ENCODE measurements at places on chromosomes 16 and 17. TPM values are rescaled to one million over a fixed set of nuclear protein-coding genes. Genes with fewer than 3 reads are reported as not detected.

- H3K4me1 ChIP-seq, result peaks cover 18% of the 10 kb centered on the region
- H3K27me3 ChIP-seq, result peaks cover 10% of the 10 kb centered on the region
- H3K27ac ChIP-seq, result peak overlapping the region; percentile 91
Measured at GRCh38 chr17:20852239-20852989, 190.4 kb downstream of the USP22 start.

OR3A2 gene
- total RNA-seq, result not detected

DNA sequence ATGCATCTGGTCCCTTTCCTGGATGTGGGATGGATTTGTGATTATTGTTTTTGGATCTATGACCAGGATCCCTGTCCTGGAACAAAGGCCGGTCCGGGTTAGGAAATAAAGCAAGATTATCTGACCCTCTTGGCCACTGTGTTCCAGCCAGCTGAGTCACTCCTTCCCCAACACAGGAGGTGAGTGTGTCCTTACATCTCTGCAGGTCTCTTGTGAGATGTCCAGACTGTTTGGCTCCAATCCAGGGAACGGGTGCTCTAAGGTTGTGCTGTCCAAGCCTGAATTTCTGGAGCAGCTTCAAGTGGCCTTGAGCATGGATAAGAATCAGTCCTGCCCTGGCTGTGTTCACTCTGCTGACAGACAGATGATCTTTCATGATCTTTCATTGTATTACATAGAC is 136.5 kb upstream of the CCL2 start:
- no peak overlapping the region for H3K27ac ChIP-seq
- no peak overlapping the region for H3K4me3 ChIP-seq
- no peaks in the 10 kb centered on the region for H3K4me1 ChIP-seq
- no peak for DNase-seq
- no peaks in the 10 kb centered on the region for H3K36me3 ChIP-seq

G6PC3 gene
- 63.2 TPM for total RNA-seq

DNA sequence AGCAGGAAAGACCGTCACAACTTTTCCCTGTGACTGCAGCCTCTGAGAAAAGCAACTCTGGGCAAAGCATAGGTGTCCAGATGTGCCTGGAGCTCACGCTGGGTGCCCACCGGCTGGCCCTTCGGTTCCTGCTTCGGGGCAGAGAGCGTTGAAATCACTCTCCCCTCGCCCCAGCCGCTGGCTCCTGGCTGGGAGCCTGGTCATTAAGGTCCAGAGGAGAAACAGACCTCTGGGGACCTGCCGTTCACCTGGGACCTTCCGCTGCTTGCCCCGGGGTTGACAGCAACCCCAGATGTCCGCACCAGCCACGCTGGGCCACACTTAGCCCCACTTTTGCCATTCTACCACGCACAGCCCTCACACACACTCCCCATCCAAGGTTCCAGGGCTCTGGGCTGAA is 13.1 kb downstream of the MRM3 start:
- H3K36me3 ChIP-seq, result peaks cover 14% of the 10 kb centered on the region
- DNase-seq, result no peak
- H3K27me3 ChIP-seq, result no peaks in the 10 kb centered on the region
- no peak overlapping the region for H3K27ac ChIP-seq
- H3K4me3 ChIP-seq, result no peak overlapping the region
- H3K4me1 ChIP-seq, result peaks cover 10% of the 10 kb centered on the region

- no peak overlapping the region for H3K4me3 ChIP-seq
- no peak for DNase-seq
- H3K36me3 ChIP-seq, result peaks cover 10% of the 10 kb centered on the region
- peaks cover 7% of the 10 kb centered on the region for H3K27me3 ChIP-seq
Measured at GRCh38 chr17:69058165-69058564, 2.6 kb downstream of the ABCA9 start.

STX8 gene
- 50.4 TPM for total RNA-seq

- peak; percentile 50 for DNase-seq
- H3K27ac ChIP-seq, result peak overlapping the region; percentile 100
- peaks cover 32% of the 10 kb centered on the region for H3K36me3 ChIP-seq
- no peaks in the 10 kb centered on the region for H3K27me3 ChIP-seq
- H3K4me1 ChIP-seq, result peaks cover 24% of the 10 kb centered on the region
Measured at GRCh38 chr17:63826468-63827001, 696 bp upstream of the PSMC5 start.

NOG gene
- 13.7 TPM for total RNA-seq

ODAD4 gene
- total RNA-seq, result 1.7 TPM

- H3K4me1 ChIP-seq, result peaks cover 4% of the 10 kb centered on the region
- no peak overlapping the region for H3K4me3 ChIP-seq
- H3K27ac ChIP-seq, result no peak overlapping the region
- peaks cover 8% of the 10 kb centered on the region for H3K36me3 ChIP-seq
- DNase-seq, result no peak
Measured at GRCh38 chr17:65850486-65850885, 289.0 kb upstream of the AXIN2 start.

- H3K27ac ChIP-seq, result no peak overlapping the region
- peaks cover 2% of the 10 kb centered on the region for H3K4me1 ChIP-seq
- H3K4me3 ChIP-seq, result no peak overlapping the region
Measured at GRCh38 chr17:12242345-12242954, 221.8 kb downstream of the MAP2K4 start.

TBKBP1 gene
- 53.9 TPM for total RNA-seq

GRCh38 chr16:66512272-66513110 is 37.4 kb downstream of the TK2 start:
- H3K36me3 ChIP-seq, result peaks cover 39% of the 10 kb centered on the region
- no peak for DNase-seq
- H3K4me1 ChIP-seq, result peaks cover 11% of the 10 kb centered on the region
- H3K27ac ChIP-seq, result no peak overlapping the region

DNA sequence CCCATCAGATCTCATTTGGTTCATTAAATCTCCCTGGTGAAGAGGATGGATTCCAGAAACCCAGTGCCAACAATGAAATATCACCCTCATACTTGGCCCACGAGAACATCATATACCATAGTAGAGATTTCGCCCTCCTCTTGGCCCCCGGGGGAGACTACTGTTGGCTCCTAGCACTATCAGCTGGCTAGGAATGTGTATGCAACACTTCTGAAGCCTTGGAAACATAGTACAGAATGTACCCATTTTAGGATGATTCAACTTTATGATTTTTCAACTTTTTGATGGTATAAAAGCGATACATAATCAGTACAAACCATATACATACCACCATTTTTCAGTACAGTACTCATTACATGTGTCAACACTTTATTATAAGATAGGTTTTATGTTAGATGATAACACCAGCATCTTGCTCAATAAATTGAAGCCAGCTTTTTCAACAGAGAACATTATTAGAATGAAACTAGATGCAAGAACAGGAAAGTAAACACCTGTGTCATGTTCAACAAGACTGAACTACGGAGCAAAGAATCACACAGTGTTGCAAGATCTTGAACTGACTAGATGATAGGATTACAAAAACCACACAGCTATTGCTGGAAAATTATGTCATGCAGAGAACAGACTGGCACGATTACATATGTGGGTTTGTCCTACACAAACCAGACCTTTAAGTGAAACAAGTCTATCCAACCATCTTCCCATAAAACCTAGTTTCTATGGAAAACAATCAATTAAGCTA is 17.2 kb downstream of the RSL1D1 start:
- H3K36me3 ChIP-seq, result peaks cover 17% of the 10 kb centered on the region
- H3K4me3 ChIP-seq, result no peak overlapping the region
- no peaks in the 10 kb centered on the region for H3K27me3 ChIP-seq
- no peak for DNase-seq
- H3K27ac ChIP-seq, result no peak overlapping the region

ITGAX gene
- total RNA-seq, result not detected

- H3K4me3 ChIP-seq, result peak overlapping the region; percentile 71
- H3K36me3 ChIP-seq, result peaks cover 3% of the 10 kb centered on the region
- peaks cover 64% of the 10 kb centered on the region for H3K27me3 ChIP-seq
- DNase-seq, result no peak
Measured at GRCh38 chr17:45431531-45432404, 902 bp downstream of the ARHGAP27 start.

DNA sequence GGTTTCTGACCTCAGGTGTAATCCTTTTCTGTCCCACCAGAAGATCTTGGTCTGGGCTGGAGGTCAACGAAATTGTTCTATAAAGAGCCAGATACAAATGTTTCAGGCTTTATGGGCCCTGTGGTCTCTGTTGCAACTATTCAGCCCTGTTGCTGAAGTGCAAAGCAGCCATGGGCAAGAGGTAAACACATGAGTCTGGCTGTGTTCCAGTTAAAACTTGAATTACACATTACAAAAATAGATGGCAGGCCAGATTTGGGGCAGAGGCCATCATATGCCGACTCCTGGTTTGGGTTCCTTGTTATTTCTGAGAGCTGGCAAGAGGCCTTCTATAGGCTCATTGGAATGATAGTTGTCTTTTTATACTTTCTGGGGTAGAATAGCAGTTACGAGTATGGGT is 114.4 kb downstream of the SDR42E1 start:
- no peak overlapping the region for H3K4me3 ChIP-seq
- H3K36me3 ChIP-seq, result no peaks in the 10 kb centered on the region
- no peak overlapping the region for H3K27ac ChIP-seq

- no peak for DNase-seq
- H3K36me3 ChIP-seq, result no peaks in the 10 kb centered on the region
- H3K4me1 ChIP-seq, result no peaks in the 10 kb centered on the region
- no peak overlapping the region for H3K4me3 ChIP-seq
Measured at GRCh38 chr16:63922560-63922959, 1199.3 kb downstream of the CDH11 start.

- H3K27ac ChIP-seq, result no peak overlapping the region
- H3K27me3 ChIP-seq, result peaks cover 2% of the 10 kb centered on the region
- no peak overlapping the region for H3K4me3 ChIP-seq
Measured at GRCh38 chr17:17361867-17362539, 58.8 kb downstream of the NT5M start.

- DNase-seq, result no peak
- no peaks in the 10 kb centered on the region for H3K4me1 ChIP-seq
- H3K4me3 ChIP-seq, result peak overlapping the region; percentile 37
- H3K27me3 ChIP-seq, result peaks cover 18% of the 10 kb centered on the region
Measured at GRCh38 chr16:89190150-89190958, 10.0 kb downstream of the SLC22A31 start.

DNA sequence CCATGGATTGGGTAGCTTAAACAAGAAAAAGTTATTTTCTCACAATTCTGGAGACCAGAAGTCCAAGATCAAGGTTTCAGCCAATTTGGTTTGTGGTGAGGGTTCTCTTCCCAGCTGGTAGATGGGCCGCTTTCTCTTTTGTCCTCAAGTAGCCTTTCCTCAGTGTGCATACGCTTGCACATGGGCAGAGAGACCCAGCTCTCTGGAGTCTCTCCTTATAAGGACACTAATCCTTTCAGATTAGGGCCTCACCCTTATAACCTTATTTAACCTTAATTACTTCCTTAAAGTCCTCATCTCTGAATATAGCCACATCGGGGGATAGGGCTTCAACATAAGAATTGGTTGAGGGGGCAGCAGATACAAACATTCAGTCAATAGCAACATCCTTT is 68.4 kb upstream of the NLK start:
- peaks cover under 1% of the 10 kb centered on the region for H3K27me3 ChIP-seq
- DNase-seq, result no peak
- H3K27ac ChIP-seq, result no peak overlapping the region
- no peak overlapping the region for H3K4me3 ChIP-seq
- H3K4me1 ChIP-seq, result peaks cover 3% of the 10 kb centered on the region

DNA sequence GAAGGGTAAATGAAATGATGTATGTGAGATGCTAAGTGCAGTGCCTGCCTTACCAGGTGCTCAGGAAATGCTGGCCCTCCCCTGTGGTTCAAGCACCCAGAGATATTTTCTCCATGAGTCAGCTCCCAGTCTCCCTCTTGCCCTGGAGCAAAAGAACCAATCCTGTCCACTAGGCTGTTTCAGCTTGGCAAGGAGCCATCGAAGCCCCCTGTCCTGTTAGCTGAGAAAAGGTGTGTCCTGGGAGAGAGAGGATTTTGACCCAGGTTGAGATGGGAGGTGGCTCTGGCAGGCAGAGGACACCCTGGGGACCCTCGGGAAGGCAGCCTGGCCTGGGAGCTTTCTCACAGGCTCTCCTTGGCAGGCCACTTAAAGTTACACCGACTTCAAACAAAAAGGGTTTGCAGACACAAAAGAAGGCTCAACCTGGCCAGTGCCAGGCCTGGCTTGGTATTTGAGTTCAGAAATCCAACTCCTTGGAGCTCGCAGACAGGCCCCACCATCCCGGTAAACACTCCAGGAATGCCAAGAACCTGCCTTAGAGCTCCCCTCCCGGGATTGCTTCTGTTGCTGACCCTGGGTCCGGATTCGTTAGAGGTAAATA is 29.6 kb downstream of the NTN1 start:
- DNase-seq, result peak; percentile 55
- no peak overlapping the region for H3K4me3 ChIP-seq
- H3K27ac ChIP-seq, result peak overlapping the region; percentile 91
- peaks cover 22% of the 10 kb centered on the region for H3K4me1 ChIP-seq

DNA sequence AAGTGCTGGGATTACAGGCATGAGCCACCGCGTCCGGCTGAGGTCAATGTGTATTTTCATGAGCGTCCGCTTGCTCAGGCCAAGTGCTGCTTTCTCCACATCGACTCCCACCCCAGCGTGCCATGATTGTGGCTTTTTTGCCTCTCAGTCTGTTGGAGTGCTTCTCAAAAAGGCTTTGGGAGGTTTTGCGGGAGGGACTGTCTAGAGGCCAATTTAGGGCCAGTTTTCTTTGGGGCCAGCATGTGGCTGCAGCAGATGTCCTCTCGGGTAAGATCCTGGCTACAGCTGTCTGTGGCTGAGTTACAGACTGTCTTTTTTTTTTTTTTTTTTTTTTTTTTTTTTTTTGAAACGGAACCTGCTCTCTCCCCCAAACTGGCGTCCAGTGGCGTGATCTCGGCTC is 6.5 kb downstream of the C16orf90 start:
- no peak overlapping the region for H3K4me3 ChIP-seq
- no peak for DNase-seq
- H3K36me3 ChIP-seq, result peaks cover 5% of the 10 kb centered on the region
- no peaks in the 10 kb centered on the region for H3K4me1 ChIP-seq
- H3K27ac ChIP-seq, result no peak overlapping the region
- no peaks in the 10 kb centered on the region for H3K27me3 ChIP-seq

- peaks cover 31% of the 10 kb centered on the region for H3K27me3 ChIP-seq
- no peak for DNase-seq
Measured at GRCh38 chr17:29066606-29067005, 23.7 kb downstream of the PIPOX start.

PDIA2 gene
- total RNA-seq, result 2.7 TPM

GRCh38 chr16:66273644-66274334 is 92.7 kb upstream of the CDH5 start:
- peaks cover 19% of the 10 kb centered on the region for H3K4me1 ChIP-seq
- no peak for DNase-seq
- H3K27me3 ChIP-seq, result peaks cover 20% of the 10 kb centered on the region
- H3K4me3 ChIP-seq, result no peak overlapping the region

DNA sequence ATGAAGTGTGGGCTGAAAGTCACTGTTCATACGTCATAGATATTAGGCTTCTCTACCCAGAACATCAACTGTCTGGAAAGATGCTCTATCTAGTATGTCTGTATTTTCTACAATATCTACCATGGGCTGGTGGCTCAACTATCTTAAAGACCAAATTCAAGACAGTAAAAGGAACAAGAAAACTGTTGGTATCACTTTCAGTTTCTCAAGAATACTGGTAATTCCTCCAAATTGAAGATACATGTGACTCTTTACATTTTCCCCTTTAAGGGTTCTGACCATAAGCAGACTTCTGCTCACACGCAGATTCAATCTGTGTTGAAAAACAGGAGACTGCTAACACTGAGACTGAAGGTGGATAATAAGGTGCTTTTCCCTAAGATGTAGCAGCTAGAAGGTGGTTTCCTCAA is 24.2 kb downstream of the XPO6 start:
- H3K27me3 ChIP-seq, result no peaks in the 10 kb centered on the region
- DNase-seq, result no peak
- H3K27ac ChIP-seq, result no peak overlapping the region
- peaks cover 5% of the 10 kb centered on the region for H3K36me3 ChIP-seq
- H3K4me3 ChIP-seq, result no peak overlapping the region

GRCh38 chr17:59423137-59423724 is 91.8 kb downstream of the YPEL2 start:
- H3K4me3 ChIP-seq, result no peak overlapping the region
- DNase-seq, result no peak

GRCh38 chr16:85798283-85798776 is 1.0 kb downstream of the EMC8 start:
- H3K4me3 ChIP-seq, result peak overlapping the region; percentile 89

HBM gene
- not detected for total RNA-seq

Data from mesothelial cell of epicardium (in vitro differentiated cells).